ENCODE measurements at places on chromosomes 5 and 9.

GRCh38 chr9:89006267-89006666, 15.0 kb downstream of the S1PR3 start:
- no peak for DNase-seq

DNA sequence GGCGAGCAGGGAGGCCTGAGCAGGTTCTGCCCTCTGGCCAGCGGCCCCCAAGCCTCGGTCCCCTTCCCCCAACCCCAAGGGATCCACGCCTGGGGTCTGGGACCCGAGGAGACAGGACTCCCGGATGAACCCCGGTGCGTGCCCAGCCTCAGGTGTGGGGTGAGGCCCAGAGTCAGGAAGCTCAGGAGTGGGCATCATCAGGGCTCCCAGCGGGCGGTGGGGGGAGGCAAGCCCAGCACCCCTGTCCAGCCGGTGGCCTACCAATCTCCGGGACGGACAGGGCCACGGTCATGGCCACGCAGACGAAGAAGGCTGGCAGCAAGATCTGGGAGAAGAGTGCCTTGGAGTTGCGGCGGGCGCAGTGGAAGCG, 14.5 kb downstream of the ABCA2 start:
- DNase-seq: no peak

GRCh38 chr9:78678877-78679276, 382.0 kb downstream of the PSAT1 start:
- DNase-seq: no peak

- DNase-seq: no peak
Measured at GRCh38 chr9:8643896-8644295, 844.3 kb upstream of the DMAC1 start.

DNA sequence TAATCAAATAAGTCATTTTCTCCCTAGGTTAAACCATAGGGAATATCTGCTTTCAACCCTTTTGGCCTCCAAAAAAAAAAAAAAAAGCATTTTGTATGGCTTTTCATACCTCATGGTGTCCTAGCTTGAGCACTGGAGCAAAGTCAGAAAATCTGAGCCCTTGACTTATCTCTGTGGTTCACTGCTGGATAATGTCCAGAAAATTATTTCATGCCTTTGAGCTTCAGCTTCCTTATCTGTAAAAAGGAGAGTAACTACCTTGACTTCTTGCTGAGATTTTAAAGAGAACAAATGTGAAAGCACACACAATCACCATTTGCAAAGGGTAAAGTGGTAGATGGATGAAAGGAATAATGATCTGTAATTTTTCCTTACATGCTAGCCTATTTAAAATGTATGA, 165.9 kb downstream of the ALDH1A1 start:
- no peak for DNase-seq

- DNase-seq: no peak
Measured at GRCh38 chr5:131521252-131521651, 113.8 kb downstream of the RAPGEF6 start.

DNA sequence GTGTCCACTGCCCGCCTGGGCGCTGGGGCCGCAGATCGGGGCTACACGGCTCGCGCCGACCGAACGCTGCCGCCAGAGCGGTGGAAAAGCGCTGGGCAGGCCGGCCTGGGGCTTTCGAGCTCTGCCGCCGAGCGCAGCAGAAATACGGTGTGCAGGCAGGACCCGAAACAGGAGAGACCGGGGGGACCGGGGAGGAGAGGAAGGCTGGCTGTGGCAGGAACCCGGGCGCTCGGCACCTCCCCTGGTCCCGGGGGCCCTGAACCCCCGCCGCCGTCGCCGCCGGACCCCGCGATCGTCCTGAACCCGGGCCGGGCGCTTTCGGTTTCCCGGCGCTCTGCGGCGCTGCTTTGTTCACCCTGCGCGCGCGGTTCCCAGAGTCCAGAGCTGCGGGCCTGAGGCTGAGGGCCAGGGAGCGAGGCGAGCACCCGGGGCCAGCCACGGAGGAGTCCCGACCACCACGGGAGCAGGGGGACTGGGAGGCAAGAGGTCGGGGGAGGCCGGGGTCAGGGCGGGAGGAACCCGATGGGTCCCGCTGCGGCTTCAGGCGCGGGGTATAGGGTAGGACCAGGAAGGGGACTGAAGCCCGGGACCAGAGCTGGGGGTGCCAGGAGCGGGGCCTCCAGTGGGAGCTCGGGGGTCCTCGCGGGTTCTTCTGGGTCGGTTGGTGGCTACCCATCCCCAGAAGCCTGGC, 12.0 kb downstream of the IRX2 start:
- no peak for DNase-seq

DNA sequence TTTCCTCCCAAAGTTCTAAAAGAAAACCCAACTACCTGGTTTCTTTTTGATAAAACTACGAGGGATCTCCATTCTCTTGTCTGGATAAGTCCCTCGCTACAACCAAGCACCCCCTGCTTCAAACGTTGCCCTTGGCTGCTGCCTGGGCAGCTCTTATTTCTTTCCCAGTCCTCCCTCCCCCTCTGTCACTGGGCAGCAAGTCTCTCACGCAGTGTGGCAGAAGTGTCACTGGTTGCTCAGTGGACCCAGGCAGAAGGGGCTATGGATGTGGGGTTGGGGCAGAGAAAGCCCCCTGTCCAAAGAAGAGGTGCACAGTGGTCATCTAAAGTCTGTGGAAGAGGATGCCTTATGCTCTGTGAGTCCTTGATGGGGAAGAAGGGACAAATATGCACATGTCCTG, 7.2 kb upstream of the SMIM32 start:
- no peak for DNase-seq

DNA sequence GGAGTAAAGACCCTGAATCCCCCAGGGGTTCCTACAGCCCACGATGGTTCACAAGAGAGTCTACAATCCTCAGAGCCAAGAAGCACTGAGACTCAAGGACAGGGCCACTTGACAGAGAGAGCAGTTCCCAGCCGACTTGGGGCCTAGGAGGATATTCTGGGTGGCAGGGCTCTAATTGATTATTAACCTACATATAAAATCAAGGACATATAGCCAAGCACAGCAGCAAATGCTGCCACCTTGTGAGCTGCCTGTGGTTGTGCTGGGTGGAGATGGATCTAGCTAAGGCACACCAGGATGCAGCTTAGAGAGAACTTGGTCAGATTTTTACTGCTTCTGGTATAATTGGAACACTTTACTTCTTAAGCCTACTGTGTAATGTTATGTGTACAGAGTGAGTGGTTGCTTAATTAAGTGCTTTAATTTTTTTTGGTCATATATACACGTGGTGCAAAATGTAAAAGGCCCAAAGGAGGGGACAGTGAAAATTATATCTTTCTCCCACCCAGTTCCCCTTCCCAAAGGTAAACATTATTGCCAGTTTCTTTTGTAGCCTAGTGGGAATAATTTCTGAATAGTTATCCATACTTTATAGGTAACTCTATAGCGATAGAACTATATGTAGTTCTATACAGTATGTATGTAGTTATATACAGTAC, 78.8 kb downstream of the F2RL2 start:
- no peak for DNase-seq

DNA sequence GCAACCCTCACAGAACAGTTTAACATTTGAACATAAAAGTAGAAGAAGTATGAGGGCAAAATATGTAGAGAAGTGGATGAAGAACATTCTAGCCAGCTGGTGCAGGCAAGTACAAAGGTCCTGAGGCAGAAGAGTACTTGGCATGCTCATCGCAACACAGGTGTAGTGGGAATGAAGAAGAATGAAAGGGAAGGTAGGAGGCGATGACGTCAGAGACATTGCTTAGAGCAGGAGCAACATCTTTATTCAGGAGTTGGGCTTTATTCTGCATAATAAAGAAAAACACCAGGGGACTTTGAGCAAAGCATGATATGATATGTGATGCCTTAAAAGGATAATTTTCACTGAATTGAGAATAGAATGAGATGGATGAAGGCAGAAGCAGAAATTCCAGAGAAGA, 570.6 kb upstream of the CDH9 start:
- DNase-seq: no peak

GRCh38 chr5:153831973-153832372, 206.7 kb downstream of the FAM114A2 start:
- DNase-seq: no peak

DNA sequence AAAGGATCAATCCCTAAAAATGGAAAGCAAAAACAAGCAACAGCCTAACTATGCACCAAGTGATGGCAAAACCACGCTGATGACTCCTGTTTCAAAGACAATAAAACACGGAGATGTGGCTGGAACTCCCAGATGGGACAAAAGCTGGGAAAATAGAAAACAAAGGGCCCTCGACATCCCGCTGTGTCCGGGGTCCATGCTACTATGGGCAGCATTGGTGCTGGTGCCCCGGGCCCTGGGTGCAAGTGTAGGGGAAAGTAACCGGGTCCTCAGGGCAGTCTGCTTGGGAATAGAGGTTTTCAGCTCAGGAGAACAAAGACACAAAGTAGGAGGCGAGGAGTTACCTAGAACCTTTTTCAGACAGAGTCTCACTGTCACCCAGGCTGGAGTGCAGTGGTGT, 46.1 kb downstream of the MRPL36 start:
- DNase-seq: no peak

DNA sequence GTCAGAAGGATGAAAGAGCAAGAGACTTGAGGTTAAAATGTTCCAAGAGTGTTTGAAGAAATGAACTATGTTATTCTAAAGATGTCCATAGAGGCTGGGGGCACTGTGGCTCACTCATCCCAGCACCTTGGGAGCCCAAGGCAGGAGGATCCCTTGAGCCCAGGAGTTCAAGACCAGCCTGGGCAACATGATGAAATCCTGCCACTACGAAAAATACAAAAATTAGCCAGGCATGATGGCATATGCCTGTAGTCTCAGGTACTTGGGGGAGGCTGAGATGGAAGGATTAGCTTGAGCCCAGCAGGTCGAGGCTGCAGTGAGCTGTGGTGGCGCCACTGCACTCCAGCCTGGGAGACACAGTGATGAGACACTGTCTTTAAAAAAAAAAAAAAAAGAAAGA, 2.7 kb downstream of the AOPEP start:
- no peak for DNase-seq

DNA sequence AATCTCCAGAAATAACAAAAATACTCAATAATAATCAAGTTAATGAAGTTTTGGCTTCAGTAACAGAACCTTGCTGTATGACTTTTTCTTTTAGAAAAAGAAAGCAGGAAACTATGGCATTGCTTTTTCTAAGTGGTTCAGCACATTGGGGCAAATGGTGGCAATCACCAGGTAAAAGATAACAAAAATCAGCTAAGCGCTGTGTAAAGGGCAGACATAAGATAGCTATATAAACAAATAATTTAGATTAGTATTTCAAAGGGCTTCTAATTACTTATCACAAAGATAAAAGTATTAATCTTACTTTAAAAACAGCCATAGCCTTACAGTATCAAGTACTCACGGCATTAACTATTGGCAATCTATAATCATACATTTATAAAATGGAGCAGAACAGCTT, 10.0 kb downstream of the TMEM161B start:
- DNase-seq: no peak

GRCh38 chr5:179874136-179874535, 15.5 kb upstream of the MRNIP start:
- DNase-seq: no peak

- no peak for DNase-seq
Measured at GRCh38 chr5:115559524-115559923, 14.9 kb upstream of the FEM1C start.

- no peak for DNase-seq
Measured at GRCh38 chr5:44875661-44876605, 67.2 kb downstream of the MRPS30 start.

- no peak for DNase-seq
Measured at GRCh38 chr5:18141222-18141621, 507.0 kb downstream of the TAF11L14 start.

DNA sequence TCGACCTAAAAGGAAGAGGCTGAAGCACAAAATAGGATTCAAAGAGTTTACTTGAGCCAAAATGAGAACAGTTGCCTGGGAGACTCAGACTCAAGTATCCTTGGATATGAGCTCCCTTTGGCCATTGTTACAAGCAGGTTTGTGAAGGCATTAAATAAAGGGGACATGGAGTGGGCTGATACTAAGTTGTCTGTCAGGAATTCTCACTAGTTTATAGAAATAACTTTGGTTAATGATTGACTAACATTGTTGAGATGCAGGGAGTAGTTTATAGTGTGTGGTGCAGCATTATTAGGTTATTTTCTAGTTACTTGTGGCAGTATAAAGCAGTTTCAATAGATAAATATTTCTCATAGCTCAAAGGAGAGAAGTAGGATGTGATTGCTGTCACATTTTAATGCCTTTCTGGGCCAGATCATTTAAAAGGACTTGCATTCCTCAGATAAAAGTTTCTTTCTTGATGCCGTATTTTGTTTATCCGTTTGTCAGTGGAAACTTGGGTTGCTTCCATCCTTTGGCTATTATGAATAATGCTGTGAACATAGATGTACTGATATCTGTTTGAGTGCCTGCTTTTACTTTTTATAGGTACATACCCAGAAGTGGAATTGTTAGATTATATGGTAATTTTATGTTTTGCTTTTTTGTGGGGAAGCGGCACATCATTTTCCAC, 9.1 kb downstream of the AP3S1 start:
- no peak for DNase-seq

Data from SIG-M5 (cell line).